ENCODE measurements at places on chromosomes 2 and 18. TPM values are rescaled to one million over a fixed set of nuclear protein-coding genes. Genes with fewer than 3 reads are reported as not detected.

- DNase-seq: no peak
Measured at GRCh38 chr18:60493066-60493465, 120.5 kb upstream of the MC4R start.

NEU2 gene
- not detected for total RNA-seq

DNA sequence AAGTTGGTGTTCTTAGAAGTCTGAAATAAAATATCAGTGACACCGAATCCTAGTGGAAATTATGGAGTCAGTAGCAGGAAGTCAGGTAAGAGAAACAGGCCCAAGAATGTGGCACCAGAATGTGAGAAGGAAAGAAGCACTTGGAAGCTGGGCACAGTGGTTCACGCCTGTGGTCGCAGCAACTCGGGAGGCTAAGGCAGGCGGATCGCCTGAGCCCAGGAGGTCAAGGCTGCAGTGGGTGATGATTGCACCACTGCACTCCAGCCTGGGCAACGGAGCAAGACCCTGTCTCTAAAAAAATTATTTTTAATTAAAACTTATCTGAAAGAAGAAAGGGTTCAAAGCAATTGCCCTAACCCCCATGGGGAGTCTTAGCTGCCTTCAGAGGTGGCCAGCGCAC lies 268.3 kb upstream of the SALL3 start:
- DNase-seq: peak; percentile 11

DNA sequence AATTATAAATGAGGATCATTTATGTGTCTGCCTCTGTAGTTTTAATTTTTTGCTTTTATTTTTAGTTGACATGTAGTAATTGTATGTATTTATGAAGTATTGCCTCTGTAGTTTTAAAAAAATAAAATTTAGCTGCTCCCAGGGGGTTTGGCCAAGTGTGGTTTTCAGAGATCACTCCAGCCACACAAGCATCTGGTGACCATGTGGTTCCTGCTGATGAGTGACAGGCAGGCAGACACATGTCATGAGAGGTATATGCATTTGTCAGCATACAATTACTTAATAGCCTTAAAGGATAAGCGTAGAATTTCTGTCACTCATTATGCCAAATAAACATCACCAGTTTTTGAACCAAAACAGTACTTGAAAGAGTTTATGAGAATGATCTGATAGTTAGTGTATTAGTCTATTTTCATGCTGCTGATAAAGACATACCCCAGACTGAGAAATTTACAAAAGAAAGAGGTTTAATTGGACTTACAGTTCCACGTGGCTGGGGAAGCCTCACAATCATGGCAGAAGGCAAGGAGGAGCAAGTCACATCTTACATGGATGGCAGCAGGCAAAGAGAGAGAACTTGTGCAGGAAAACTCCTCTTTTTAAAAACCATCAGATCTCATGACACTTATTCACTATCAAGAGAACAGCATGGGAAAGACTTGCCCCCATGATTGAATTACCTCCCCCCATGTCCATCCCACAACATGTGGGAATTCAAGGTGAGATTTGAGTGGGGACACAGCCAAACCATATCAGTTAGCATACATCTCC lies 29.6 kb downstream of the MREG start:
- no peak for DNase-seq

GRCh38 chr2:201790989-201791388 lies 10.3 kb upstream of the ALS2 start:
- no peak for DNase-seq

- no peak for DNase-seq
Measured at GRCh38 chr2:74512744-74513604, 1.3 kb upstream of the TLX2 start.

DNA sequence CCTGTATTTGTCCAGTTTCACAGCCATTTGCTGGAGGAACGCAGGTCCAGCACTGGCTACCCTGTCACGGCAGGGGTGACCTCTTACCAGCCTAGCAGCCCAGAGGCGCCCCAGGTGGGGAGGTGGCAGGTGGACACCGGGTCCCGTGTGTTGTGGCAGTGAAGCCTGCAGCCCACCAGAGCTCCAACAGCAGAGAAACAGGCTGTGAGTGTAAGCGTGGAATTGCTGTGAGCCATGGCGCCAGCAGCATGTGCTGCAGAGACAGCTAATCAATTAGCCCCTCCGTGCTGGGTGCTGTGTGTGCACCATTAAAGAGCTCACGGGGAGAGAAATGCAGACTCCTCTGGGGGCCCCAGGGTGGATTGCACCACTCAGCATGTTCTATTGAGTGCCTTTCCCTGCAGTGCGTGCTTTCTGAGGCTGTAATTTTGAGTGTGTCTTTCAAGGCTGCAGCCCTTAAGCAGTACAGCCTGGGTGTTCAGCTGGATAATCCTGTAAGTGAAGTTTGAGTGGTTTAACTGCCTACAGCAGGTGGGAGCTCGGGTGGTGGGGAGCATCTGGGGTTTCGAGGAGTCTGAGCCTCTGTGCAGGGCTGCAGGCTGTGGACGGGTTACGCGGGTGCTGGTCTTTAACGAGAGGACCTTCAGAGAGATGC lies 15.9 kb downstream of the RTP5 start:
- no peak for DNase-seq

DNA sequence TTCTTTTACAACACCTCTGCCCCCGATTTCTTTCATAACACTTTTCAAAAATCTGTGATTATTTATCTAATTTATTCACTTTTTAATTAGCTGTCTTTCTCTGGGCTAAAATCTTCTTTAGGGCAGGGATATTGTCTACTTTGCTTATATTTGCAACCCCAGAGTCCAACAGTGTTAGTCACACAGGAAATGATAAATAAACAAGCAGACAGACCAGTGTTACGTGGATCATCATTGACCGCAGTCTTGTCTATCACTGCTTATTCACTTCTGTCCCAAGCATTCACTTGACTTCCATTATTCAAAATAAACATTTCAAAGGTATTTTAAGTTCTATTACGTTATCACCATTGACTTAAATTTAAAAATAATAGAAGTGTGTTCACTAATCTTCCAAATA lies 237.6 kb upstream of the UBE2E3 start:
- no peak for DNase-seq

- no peak for DNase-seq
Measured at GRCh38 chr18:8854550-8854949, 149.2 kb downstream of the MTCL1 start.

GRCh38 chr2:121038891-121039616 lies 245.9 kb downstream of the TFCP2L1 start:
- DNase-seq: no peak

DNA sequence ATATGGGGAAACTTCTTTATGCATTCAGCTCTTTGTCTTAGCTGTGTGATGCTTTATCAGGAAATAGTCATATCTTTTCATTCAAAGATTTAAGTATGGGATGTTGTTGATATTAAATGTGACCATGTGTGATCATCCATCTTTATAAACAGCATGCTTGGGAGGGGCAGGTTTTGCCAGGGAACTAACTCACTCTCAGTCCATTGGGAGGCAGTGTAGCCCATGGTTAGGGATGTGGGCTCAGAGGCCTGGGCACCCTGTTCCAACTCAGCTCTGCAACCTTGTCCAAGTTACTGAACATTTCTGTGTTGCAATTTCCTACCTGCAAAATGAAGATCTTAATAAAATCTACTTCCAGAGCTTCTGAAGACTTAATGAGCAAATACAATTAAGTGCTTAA lies 92.0 kb upstream of the BCL2L11 start:
- peak; percentile 42 for DNase-seq

ABCA12 gene
- 1.1 TPM for total RNA-seq

- no peak for DNase-seq
Measured at GRCh38 chr18:23042133-23042532, 93.2 kb upstream of the CABLES1 start.

- no peak for DNase-seq
Measured at GRCh38 chr2:64023485-64024258, 4.4 kb upstream of the VPS54 start.

DNA sequence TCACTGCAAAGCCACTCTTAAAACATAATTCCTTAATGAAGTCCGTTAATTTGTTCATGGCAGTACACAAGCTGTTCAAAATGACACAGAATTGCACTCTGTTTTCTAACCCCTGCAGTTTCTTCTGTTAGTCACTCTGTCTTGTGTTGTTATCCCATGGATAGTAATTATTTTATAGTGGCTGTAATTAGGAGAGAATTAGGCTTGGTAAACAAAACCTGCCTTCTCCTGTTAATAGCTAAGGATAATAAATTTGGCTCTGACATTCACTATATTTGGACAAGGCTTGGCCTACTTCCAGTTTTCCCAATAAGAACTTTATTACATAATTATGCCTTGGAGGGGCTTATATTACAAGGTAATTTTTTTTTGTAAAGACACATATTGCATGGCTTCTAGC lies 330.3 kb upstream of the FIGN start:
- no peak for DNase-seq

- DNase-seq: no peak
Measured at GRCh38 chr18:40868110-40868858, 1086.8 kb upstream of the PIK3C3 start.

ZSWIM2 gene
- total RNA-seq: not detected

DNA sequence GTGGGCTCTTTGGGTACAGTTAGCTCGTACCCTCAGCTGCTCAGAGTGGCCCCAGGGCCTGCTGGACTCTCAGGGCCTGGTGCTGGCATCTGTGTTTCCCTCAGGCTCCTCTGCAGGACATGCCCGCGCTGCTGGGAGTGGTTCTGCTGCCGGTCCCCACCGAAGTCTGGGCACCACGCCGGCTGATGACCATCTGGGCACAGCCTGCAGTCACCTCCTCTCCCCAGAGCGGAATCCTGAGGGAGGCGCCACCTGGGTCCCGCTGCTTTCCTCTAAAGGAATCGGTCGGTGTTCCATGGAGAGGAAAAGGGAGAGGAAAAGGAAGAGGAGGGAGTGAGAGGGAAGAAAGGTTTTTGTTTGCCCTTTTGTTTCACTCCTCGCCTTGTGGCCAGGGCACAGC lies 43.6 kb downstream of the MC2R start:
- no peak for DNase-seq

- peak; percentile 71 for DNase-seq
Measured at GRCh38 chr2:224401641-224402342, at the start of gene FAM124B. TSS of gene FAM124B (minus strand) at chr2:224402107. CDS start at chr2:224401768, 339 bp downstream.

GRCh38 chr2:234162861-234163260 lies 112.4 kb downstream of the SPP2 start:
- no peak for DNase-seq

TMEM198 gene
- 2.7 TPM for total RNA-seq

GRCh38 chr2:122610948-122611609 lies 855.6 kb downstream of the TSN start:
- no peak for DNase-seq

GRCh38 chr2:237297421-237298150 lies 116.4 kb downstream of the COL6A3 start:
- DNase-seq: no peak

- DNase-seq: no peak
Measured at GRCh38 chr2:227415538-227416424, 28.0 kb upstream of the SCYGR1 start.

DNA sequence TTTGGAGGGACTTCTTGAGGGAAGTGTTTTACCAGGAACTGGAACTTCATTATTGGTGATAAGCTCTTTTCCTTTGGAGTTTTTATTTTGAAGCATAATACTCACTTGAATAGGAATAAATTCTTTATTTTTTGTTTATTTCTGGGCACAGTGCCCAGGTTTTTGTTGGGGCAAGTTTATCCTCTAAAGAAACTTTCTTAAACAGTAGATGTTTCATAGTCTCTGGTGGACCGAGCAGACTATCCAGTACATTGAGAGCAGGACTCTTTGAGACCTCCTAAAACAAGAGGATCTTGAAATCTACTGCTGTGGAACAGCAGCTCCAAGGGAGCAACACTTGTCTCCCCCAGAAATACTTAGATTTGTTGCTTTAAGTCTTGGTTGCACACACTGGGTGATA lies 109.4 kb downstream of the PARD3B start:
- DNase-seq: no peak

GRCh38 chr18:48715711-48716361 lies 177.0 kb downstream of the CTIF start:
- DNase-seq: peak; percentile 65

PTGR3 gene
- total RNA-seq: 47.6 TPM

GRCh38 chr2:236959876-236960275 lies 125.8 kb upstream of the COPS8 start:
- no peak for DNase-seq

DNA sequence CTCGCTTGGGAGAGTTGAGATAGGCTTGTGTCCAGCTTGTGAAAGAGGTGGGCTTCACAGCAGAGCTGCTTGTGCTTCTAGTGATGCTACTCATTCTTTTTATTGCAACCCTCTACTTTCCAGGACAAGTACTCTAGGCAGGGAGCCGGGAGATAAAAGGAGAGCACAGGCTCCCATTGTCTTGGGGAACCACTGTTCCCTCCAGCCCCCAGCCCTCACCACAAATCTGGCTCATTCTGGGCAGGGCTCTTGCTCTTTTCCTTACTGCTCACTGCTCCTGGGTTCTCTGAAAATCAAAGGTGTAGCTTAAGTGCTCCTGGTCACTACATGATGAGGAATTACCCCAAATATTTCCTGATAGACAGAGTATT lies 81.4 kb downstream of the CABYR start:
- no peak for DNase-seq

GRCh38 chr2:41859615-41860514 lies 188.0 kb upstream of the PKDCC start:
- DNase-seq: no peak

- DNase-seq: no peak
Measured at GRCh38 chr2:236121546-236121945, 46.6 kb downstream of the GBX2 start.

GRCh38 chr2:204692790-204693189 lies 147.5 kb downstream of the PARD3B start:
- no peak for DNase-seq

GRCh38 chr18:58417752-58418151 lies 211.1 kb downstream of the ALPK2 start:
- DNase-seq: no peak

GRCh38 chr2:18849841-18850578 lies 260.6 kb upstream of the NT5C1B start:
- DNase-seq: no peak

CCDC141 gene
- 1.8 TPM for total RNA-seq

CD207 gene
- not detected for total RNA-seq

- no peak for DNase-seq
Measured at GRCh38 chr18:57466307-57466706, 31.1 kb downstream of the ONECUT2 start.
